ENCODE measurements at places on chromosomes 16 and 17.
A peak's percentile ranks its signal among the peaks of the same experiment; 100 is the strongest.

DNA sequence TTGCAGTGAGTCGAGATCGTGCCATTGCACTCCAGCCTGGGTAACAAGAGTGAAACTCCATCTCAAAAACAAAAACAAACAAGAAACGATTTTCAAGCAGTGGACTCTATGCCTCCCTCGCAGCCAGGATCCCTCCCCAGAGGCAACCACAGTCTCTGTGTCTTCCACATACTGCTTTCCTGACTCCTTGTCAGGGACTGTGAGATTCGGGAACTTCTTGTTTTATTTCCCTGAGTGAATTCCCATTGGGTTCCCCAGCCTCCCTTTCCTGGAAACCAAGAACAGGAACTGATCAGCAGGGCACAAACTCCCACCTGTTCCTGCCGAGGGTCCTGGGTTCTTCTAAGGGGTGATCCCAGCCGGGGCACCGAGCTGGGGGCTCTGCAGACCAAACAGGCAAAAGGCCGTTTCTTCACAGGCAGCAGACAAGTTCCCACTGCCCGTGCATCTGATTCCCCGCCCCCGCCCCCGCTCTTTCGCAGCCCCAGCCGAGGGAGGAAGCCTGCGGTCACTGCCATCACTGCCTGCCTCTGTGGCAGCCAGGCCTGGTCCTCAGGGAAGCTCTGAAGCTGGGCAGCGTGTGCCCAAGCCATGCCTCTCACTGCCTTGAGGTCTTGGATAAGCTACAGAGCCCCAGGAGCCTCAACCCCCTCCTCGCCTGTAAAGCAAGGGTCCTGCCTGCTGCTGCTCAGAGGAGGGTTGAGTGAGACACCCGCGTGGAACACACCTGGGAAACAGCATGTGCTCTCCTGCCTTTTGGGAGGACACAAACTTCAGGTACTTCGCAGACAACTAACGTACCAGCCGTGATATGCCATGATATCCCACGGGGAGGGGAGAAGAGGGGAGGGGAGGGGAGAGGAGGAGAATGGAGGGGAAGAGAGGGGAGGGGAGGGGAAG, 5.5 kb upstream of the PIEZO1 start:
- no peak for DNase-seq

GRCh38 chr17:8994319-8994718, 27.0 kb upstream of the NTN1 start:
- peak; percentile 61 for DNase-seq

- no peak for DNase-seq
Measured at GRCh38 chr17:64938290-64938689, 19.0 kb upstream of the LRRC37A3 start.

DNA sequence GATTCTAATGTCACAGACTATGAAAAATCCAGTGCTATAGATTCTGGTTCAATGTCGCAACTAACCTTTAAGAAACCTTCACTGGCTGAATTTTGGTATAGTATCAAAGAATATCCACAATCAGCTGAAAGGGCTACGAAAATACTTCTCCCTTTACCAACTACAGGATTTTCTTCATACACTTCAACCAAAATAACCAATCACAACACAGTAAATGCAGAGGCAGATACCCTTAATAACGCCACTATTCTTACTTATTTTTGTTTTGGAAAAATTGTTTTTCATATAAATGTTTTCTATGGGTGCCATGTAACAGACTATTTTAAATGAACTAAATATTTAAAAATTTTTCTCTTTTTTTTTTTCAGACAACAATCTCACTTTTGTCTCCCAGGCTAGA, 48.9 kb upstream of the TRAP1 start:
- DNase-seq, result no peak

All from psoas muscle (tissue), 8 donors.